ENCODE measurements at places on chromosomes 6 and 20.

GRCh38 chr6:140871911-140872310 is 1260.8 kb upstream of the GJE1 start:
- no peak for DNase-seq

GRCh38 chr6:35594503-35595186 is 81.9 kb upstream of the TULP1 start:
- no peak for DNase-seq

GRCh38 chr6:17950095-17950494 is 37.3 kb downstream of the KIF13A start:
- no peak for DNase-seq

DNA sequence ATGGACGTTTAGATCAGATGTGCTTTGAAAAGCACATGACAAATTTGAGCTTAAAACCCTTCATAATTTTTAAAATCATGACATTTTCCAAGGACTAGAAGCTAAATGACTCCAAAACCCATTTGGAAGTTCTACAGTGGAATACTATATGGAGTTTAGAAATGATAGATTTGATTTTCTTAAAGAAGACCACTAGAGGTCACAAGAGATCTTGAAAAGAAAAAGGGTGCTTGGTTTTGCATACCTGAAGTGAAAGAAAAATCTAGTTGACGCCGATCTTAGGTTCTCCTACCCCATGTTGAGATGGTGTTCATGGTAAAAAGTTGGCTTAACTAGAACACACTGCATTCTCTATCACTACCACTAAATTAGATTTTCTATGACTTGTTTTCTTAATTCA is 31.5 kb downstream of the CFAP61 start:
- DNase-seq: no peak

- DNase-seq: no peak
Measured at GRCh38 chr20:2156224-2156623, 54.6 kb downstream of the STK35 start.

- DNase-seq: no peak
Measured at GRCh38 chr6:5665173-5665572, 341.6 kb downstream of the NRN1 start.

DNA sequence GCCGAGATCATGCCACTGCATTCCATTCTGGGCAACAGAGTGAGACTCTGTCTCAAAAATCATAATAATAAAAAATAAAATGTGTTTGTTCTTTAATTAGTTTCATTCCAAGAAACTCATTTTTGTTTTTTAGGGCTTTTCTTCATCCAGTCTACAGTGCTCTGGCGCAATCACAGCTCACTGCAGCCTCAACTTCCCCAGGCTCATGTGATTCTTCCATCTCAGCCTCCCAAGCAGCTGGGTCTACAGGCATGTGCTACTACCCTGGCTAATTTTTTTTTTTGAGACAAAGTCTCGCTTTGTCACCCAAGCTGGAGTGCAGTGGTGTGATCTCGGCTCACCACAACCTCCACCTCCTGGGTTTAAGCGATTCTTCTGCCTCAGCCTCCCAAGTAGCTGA is 143.6 kb upstream of the JARID2 start:
- DNase-seq: no peak

GRCh38 chr6:170147832-170148708 is 142.8 kb downstream of the DLL1 start:
- DNase-seq: no peak

- DNase-seq: no peak
Measured at GRCh38 chr6:53944543-53944942, 149.7 kb downstream of the LRRC1 start.

- DNase-seq: no peak
Measured at GRCh38 chr6:16681260-16681873, 79.9 kb downstream of the ATXN1 start.

GRCh38 chr6:34065466-34066217 is 80.2 kb downstream of the GRM4 start:
- peak; percentile 80 for DNase-seq

- no peak for DNase-seq
Measured at GRCh38 chr6:4561773-4562400, 214.3 kb upstream of the CDYL start.

- no peak for DNase-seq
Measured at GRCh38 chr6:71181565-71181964, 107.0 kb upstream of the OGFRL1 start.

GRCh38 chr6:139970591-139970991 is 596.1 kb upstream of the CITED2 start:
- no peak for DNase-seq

GRCh38 chr6:40426346-40427066 is 160.7 kb downstream of the LRFN2 start:
- DNase-seq: no peak

GRCh38 chr20:38460040-38460623 is 12.5 kb upstream of the RALGAPB start:
- DNase-seq: no peak

DNA sequence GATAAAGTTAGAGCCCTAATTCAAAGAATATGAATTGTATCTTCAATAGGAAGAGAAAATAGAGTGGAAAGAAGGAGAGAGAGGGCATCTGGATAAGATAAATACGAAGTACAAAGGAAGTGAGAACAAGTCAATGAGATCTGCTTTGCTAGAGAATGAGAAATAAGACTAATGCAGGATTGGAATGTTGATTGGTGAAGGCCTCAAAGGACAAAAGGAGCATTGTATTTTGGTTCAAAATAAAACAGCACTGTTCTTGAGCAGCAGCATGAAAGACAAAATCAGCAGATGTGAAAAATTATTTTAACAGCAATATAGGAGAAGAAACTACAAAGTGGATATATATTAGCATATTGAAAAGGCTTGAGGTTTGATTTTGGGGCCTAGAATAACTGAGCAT is 5.1 kb upstream of the TMEM244 start:
- no peak for DNase-seq

DNA sequence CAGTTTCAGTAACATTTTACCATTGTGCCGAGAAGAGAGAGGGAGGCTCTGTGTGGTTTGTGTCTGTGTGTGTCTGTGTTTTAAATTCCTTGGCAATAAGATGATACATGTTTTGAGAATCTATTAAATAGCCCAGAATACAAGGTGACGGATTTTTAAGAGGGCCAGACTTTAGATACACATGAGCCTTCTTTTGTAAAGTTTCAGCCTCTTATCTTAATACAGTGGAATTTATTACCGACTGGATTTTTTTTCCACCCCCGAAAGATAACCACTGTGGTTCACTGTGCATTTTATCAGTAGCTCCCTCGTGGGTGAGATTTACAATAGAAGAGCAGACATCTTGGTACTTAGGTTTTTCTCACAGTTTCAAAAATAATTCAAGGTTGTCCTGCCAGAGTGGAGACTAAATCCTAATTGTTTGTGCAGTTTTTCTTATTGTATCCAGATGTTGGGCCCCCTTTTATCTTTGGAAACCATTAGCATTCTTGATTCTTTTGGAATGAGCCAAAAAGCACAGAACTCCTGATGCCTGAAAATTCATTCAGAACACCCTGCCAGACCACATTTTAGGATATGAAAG is 49.9 kb downstream of the STK4 start:
- no peak for DNase-seq

DNA sequence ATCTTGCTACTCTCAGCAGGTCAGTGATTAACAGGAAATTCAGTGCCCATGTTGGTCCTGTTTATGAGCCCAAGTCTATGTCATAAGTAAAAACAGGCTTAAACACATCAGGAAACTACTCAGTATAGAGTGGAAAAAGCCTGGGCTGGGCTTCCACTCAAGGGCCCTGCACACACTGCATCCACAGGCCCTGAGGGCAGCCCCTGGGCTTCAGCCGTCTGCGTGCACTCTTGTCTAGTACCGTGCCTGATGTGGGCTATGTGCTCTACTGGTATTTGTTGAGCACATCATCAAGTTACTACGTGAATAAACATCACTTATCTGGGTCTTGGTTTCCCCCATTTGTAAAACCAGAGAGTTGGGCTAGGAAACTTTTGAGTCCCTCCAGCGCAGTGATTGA is 135.2 kb downstream of the PACRG start:
- DNase-seq: no peak

DNA sequence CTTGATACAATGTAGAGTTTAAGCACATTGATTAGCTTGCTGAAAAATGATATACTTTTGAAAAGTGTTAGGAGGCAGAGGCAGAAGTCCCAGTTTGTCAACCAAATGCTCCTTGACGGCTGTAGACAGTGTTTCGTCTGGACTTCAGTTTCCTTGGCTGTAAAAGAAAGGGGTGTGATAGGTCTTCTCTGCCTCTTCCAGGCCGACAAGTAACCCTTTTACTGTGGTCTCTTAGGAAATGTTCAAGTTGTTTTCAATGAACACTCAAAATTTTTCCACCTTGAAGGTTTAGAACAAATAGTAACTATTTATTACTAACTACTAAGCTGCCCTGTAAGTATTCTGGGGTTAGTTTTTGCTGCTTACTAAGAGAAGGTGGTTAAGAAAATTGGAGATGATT is 122.4 kb downstream of the IRF4 start:
- no peak for DNase-seq

DNA sequence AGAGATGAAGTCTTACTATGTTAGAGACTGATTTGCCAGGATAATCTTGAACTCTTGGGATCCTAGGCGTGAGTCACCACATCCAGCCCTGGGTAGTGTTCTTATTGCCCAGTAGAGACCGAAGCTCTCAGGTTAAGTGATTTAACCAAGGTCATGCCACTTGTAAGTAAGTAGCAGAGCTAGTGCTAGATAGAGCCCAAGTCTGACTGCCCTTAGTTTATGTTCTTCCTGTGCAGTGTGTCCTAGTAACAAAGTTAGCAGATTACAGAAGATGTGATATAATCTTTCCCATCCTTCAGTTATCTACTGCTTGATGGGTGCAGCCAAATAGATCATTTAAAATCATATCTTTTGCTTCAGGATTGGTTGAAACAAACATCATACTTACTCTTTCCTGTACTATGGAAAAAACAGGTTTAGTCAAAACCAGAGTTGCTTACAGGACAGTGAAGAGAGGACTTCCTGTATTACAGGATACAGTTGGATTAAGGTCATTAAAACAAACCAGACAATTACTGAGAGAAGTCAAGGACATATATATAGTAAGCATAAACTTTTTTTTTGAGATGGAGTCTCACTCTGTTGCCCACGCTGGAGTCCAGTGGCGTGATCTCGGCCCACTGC is 9.5 kb upstream of the PABPC1L start:
- DNase-seq: no peak

GRCh38 chr20:10673176-10673841 is 490 bp downstream of the JAG1 start:
- DNase-seq: peak; percentile 58

DNA sequence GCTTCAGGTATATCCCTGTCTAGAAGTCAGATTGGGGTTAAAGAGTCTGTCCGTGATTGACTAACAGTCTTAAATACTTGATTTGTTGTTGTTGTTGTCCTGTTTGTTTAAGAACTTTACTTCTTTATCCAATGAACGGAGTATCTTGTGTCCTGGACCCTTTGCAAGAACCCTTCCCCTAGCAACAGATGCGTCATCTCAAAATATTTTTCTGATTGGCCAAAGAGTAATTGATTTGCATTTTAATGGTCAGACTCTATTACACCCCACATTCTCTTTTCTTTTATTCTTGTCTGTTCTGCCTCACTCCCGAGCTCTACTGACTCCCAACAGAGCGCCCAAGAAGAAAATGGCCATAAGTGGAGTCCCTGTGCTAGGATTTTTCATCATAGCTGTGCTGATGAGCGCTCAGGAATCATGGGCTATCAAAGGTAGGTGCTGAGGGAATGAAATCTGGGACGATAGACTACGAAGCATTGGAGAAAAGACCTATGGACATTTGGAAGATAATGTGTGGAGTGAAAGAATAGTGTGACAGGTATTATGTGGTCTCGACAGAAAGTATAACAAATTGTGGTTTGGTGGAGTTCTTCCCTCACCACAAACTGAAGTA is at the start of gene HLA-DRA:
TSS of gene HLA-DRA (plus strand) at position 286 of the 613 bp plus-strand sequence. CDS start at position 350, 64 bp downstream.
- no peak for DNase-seq

DNA sequence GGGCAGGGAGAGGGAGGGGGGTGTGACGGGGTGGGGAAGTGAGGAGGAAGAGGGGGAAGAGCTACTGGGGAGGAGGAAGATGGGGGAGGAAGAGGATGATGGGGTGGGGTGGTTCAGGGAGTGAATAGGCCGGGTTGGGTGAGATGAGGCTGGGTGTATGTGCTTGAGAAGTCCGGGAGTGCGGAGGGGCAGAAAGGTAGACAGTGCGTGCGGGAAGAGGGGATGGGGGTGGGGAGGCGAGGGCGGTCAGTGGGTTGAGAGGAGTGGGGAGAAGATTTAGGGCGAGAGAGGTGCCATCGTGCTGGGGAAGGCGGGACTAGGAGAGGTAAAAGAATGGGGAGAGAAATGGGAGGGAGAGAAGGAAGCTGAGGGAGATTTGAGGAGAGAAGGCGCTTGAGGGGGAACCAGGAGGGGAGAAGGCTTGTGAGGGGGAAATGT is 30.9 kb upstream of the NOTCH4 start:
- DNase-seq: no peak

- DNase-seq: no peak
Measured at GRCh38 chr20:64065974-64066343, 3.0 kb downstream of the TCEA2 start.

GRCh38 chr6:33857932-33858475 is 54.2 kb upstream of the MLN start:
- no peak for DNase-seq

DNA sequence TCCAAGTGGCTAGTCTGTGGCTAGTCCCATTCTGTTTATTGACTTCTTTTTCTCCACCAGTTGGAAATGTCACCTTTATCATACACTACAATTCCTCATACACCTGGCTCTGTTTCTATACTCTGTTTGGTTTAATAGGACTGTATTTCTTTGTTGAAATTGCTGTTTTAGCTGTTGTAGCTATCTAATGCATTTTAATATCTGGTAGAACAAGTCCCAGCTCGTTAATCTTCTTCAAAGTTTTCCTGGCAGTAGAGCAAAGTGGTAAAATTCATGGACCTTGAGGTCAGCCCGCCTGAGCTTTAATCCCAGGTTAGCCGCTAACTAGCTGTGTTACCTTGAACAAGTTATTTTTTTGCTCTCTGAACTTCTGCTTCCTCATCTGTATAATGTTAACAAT is 9.9 kb upstream of the ASXL1 start:
- no peak for DNase-seq

DNA sequence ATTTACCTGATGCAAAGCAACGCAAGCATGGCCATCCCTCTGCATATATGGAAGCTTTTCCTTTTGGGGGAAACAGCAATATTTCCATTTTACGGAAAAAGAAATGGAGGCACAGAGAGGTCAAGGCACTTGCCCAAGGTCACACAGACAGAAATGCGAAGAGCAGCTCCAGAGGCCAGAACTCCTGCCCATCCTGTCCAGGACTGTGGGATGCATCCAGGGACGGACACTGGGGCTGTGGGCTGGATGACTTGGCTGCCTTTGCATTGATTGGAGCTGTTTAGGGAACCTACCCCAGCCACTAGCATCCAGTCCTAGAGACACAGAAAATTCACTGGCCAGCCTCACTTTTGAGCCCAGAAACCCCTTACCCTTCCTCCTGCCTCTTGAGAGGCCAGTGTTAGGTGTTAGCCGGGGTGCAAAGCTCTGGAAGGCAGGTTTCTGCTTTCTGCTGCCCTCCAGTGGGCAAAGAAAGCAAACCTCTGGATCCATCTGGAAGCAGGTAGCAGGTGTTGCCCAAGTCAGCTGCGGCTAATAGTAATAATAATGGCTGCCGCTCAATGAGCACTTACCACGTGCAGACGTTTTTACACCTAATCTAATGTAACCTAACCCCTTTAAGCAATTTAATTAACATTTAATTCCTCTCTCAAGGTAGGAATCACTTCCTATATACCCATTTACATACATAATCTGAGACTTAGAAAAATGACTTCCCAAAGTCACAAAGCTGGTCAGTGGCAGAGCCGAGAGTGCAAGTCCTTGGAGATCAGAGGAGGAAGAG is 31.7 kb upstream of the CCN5 start:
- DNase-seq: peak; percentile 71

GRCh38 chr20:56005389-56005715 is at the start of gene CBLN4:
TSS of gene CBLN4 (minus strand) at chr20:56005519. CDS start at chr20:56004171, 1,348 bp downstream.
- DNase-seq: no peak

GRCh38 chr6:98539741-98540140 is 294.6 kb upstream of the POU3F2 start:
- no peak for DNase-seq
